ENCODE measurements at places on chromosomes 13 and 19. TPM values are rescaled to one million over a fixed set of nuclear protein-coding genes. Genes with fewer than 3 reads are reported as not detected.

The FPR1 gene
- polyA plus RNA-seq, result 0.66 TPM

GRCh38 chr13:28438598-28439334 is 56.2 kb downstream of the FLT1 start:
- DNase-seq, result no peak

GRCh38 chr19:51637362-51637978 is 7.3 kb upstream of the SIGLEC5 start:
- DNase-seq, result no peak

DNA sequence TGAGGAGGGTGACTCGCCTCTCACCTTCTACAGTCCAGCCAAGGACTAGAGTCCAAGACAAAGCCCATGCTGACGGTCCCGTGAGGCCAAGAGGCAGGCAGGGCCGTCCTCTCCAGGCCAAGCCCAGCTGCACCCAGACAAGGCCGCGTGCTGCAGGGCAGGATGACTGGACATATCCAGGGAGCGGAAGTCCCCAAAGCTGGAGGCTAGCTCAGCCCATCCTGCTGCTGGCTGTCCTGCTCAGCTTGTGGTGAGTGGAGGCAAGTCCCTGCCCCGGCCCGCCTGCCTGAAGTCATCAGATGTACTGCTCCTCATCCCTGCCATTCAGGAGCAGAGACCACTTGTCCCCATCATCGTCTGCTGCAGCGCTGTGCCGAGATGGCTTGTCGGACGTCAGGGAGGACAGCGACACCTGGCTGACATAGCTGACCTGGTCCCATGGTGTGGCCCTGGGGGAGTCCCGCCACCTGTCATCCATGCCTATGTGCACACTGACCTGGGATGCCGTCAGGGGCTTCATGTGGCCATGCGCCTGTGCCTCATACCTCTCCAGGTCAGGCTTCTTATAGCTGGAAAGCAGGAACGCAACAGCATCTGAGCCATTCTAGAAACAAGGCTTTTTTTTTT is 72.8 kb downstream of the CCDC70 start:
- no peak for DNase-seq

The VSTM2B gene
- 8.3 TPM for polyA plus RNA-seq

The CLPTM1 gene
- polyA plus RNA-seq, result 91.6 TPM

DNA sequence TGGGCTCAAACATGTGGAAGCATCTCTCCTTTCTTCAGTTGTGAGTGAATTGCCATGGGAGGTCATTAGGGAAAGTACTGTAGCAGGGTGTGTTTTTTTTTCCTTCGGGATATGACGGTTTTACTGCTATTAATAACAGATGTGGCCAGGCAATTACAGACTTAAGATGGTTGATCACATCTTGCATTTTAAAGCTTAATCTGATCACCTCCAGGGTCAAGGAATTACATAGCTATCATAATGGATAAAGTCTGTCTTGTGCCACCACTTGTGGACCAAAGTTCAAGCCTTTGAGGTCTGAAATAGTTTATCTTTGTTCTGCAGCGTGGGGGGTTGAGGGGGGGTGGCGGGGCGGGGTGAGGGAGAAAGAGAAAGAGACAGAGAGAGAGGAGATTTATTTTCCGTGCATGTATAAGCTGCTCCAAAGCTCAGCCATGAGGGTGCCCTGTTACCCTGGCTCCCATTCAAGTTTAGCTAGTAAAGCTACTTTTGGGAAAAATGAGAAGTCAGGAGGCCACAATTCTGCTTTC is 5.5 kb upstream of the SERP2 start:
- peak; percentile 76 for DNase-seq

DNA sequence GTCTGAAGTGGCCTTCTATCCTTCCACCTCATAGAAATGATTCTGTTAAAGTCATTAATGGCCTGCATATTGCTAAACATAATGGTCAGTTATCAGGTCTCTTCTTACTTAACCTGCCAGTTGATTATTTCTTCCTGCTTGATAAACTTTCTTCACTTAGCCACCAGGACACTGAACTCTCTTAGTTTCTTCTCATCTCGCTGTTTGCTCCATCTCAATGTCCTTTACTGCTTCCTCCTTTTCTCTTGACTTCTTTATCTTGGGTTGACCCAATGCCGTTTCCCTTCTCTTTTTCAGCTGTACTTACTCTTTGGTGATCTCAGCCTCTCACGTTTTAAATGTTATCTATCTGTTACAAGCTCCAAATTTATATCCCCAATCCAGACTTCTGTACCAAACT is 17.1 kb upstream of the CLC start:
- no peak for DNase-seq

DNA sequence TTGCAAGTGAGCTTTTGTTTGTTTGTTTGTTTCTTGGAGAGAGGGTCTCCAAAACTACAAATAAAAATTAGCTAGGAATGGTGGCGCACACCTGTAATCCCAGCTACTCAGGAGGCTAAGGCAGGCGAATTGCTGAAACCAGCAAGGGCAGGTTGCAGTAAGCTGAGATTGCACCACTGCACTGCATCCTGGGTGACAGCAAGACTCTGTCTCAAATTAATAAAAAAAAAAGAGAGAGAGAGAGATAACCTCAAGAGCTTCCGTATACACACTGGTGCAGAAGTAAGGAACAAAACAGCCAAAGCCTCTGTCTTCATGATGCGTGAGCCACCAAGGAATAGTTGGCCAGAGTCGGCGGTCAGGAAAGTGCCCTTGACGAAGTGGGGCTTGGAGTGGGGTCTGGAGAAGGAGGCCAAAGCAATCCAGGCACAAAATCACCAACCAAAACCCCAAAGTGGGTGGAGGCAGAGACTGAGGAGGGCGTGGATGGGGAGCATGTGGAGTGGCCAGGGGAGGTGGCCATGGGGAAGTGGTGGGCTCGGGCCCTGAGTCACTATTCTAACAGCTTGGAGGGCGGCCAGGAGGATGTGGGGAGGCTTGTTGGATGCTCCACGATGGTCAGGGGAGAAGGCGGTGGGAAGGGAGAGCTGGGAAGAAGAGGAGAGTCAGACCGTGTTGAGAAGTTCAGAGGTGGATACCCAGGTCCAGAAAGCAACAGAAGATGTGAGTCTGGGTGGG is 21.2 kb upstream of the TOMM40 start:
- DNase-seq, result no peak

The SF3A2 gene
- 75.2 TPM for polyA plus RNA-seq

GRCh38 chr19:51691074-51691583 is 2.0 kb upstream of the SPACA6 start:
- DNase-seq, result no peak

The DAPK3 gene
- 52.9 TPM for polyA plus RNA-seq

- peak; percentile 50 for DNase-seq
Measured at GRCh38 chr19:14347999-14348889, 33.0 kb upstream of the ADGRE5 start.

DNA sequence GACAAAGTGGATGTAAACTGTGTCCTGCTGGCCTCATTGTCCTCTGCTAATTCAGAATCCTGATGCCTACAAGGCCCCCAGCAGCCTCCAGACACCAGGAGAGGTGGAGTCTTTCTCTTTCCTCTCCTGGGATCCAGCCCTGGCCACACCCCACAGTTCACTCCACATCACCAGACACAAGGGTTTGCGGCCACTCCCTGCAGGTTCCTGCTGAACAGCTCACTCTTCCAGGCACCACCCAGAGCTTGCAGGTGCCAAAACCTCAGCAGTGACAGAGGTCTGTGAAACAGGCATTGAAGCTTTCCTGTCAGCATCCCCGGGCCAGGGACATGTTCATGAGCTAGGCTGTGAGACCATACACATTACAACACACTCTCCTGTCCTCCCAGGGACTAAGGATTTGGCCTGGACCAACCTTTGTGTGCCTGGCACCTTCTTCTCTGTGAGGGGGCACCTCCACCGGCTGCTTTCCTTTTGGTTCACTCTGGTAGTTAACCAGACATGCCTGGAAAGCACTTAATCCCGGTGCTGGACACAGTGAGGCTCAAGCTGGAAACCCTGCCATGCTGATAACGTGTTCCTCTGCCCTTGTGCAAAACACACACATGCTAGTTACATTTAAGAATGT is 11.1 kb upstream of the ATP12A start:
- DNase-seq, result no peak

The KCNN1 gene
- polyA plus RNA-seq, result 1.1 TPM

DNA sequence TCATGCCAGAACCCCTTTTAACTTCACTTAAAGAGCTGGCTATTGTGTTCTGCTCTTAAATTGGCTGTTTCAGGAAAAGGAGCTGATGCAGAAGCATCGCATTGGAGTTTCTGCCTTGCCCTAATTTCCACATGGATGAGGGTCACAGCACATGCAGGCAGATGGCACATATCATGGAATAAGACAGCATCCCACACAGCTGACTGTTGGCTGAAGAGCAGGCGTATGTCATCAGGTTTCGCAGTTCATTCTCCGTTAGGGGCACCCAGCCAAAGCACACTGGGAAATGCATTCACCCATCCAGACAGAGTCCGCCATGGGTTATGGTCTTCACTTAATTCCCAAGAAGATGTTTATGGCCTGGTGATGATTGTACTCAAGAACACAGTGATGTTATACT is 572.5 kb downstream of the LIG4 start:
- DNase-seq, result no peak

The MIDN gene
- polyA plus RNA-seq, result 110 TPM

GRCh38 chr13:48493851-48494250 is 39.0 kb downstream of the RCBTB2 start:
- DNase-seq, result no peak

GRCh38 chr19:29578349-29578748 is 27.7 kb upstream of the POP4 start:
- DNase-seq, result no peak

DNA sequence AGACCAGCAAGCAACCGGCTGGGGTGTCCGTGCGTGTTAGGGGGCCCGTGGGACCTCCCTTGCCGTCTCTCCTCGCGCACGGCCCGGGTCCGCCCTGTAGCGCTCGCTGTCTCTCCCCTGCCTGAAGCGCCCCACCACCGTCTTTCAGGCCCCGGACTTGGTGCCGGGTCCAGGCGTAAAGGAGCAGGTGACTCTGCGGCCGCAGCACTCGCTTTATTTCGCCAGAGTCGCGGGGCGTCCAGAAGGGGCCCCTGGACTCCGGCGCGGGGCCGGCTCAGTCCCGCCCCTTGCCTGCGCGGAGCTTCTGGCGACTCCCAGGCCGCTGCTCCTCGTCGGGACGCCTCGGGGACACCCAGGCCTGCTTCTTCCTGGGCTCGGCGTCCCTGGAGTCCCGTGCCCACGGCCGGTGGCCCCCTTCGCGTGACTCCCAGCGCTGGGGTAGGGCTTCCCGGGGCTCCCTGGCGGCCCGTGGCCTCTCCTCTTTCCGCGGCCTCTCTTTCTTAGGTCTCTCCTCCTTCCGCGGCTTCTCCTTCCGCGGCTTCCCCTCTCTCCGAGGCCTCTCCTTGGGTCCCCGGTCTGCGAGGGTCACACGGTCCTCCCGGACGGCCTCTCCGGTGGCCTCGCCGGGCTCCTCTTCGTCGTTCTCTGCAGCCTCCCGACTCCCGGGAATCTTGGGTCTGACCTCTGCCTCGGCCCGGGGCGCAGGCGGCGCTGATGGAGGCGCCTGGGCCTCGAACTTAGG is 3.1 kb downstream of the AMH start:
- DNase-seq, result no peak

GRCh38 chr19:33447336-33448158 is 74.0 kb downstream of the CEBPG start:
- DNase-seq, result no peak

GRCh38 chr13:109667056-109667455 is 119.3 kb downstream of the IRS2 start:
- no peak for DNase-seq

The EDNRB gene
- 82.1 TPM for polyA plus RNA-seq

GRCh38 chr19:10262771-10263170 is 8.1 kb upstream of the ICAM1 start:
- DNase-seq, result no peak

The LIG1 gene
- polyA plus RNA-seq, result 45.1 TPM

DNA sequence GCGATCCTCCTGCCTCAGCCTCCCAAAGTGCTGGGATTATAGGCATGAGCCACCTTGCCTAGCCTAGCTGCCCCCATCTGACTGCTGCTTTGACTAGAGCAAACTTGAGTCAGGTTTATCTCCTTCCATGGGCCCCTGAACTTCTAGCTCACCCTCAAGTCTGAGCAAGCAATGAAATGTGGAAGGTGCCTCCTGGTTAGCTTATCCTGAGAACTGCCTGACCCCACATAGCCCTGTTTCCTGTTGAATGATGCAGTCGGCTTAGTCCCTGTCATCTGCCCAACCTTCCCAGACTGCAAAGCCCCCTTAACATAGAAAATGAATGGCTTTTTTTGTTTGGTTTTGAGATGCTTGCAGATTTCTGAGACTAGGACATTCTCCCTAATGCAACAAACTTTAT is 8.9 kb upstream of the TMEM160 start:
- peak; percentile 41 for DNase-seq

The CALR3 gene
- 0.04 TPM for polyA plus RNA-seq

The FAM174C gene
- 37.4 TPM for polyA plus RNA-seq

GRCh38 chr19:11293433-11294389 is 2.2 kb upstream of the TSPAN16 start:
- peak; percentile 89 for DNase-seq

- no peak for DNase-seq
Measured at GRCh38 chr13:26590951-26591350, 33.5 kb downstream of the WASF3 start.

The DIRAS1 gene
- 2.6 TPM for polyA plus RNA-seq

DNA sequence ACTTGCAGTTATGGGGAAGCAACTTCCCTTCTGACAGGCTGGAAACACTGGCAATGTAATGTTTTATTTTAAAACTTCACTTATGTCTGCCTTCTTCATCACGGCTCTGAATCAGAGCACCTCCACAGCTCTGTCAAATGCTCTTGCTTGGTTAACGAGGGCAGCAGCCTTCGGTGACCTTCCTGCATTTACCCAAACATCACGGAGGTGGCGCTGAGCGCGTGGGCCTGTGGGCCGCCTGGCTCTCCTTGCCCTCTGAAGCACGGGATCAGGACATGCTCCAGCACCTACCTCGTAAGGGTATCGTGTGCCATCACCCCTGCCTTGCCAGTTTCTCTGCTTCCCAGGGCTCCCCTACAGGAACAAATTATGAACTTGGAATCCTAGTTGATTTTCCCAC is 310.0 kb downstream of the TEX29 start:
- DNase-seq, result no peak

GRCh38 chr19:5251096-5252065 is 89.2 kb downstream of the PTPRS start:
- DNase-seq, result no peak

- no peak for DNase-seq
Measured at GRCh38 chr13:88701551-88701950, 1030.4 kb downstream of the SLITRK5 start.
